ENCODE measurements at places on chromosomes 1 and 21. TPM values are rescaled to one million over a fixed set of nuclear protein-coding genes. Genes with fewer than 3 reads are reported as not detected.

The TPTE gene
- polyA plus RNA-seq, result not detected

The AKT3 gene
- polyA plus RNA-seq, result 25.9 TPM

The CYP4Z1 gene
- not detected for polyA plus RNA-seq

The TAL1 gene
- polyA plus RNA-seq, result not detected

The IGSF21 gene
- not detected for polyA plus RNA-seq

The ANGPTL3 gene
- polyA plus RNA-seq, result not detected

The FCGR3A gene
- polyA plus RNA-seq, result not detected

The CHRM3 gene
- polyA plus RNA-seq, result 0.02 TPM

Measured in AG04450 (cell line).